ENCODE measurements at places on chromosomes 2 and 18.

DNA sequence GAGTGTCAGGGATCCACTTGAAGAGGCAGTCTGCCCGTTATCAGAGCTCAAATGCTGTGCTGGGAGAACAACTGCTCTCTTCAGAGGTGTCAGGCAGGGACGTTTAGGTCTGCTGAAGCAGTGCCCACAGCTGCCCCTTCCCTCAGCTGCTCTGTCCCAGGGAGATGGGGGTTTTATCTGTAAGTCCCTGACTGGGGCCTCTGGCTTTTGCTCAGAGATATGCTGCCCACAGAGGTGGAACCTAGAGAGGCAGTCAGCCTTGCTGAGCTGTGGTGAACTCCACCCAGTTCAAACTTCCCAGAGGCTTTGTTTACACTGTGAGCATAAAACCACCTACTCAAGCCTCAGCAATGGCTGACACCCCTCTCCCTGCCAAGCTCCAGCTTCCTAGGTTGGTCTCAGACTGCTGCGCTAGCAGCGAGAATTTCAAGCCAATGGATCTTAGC, 38.1 kb downstream of the PLEK start:
- DNase-seq: no peak

DNA sequence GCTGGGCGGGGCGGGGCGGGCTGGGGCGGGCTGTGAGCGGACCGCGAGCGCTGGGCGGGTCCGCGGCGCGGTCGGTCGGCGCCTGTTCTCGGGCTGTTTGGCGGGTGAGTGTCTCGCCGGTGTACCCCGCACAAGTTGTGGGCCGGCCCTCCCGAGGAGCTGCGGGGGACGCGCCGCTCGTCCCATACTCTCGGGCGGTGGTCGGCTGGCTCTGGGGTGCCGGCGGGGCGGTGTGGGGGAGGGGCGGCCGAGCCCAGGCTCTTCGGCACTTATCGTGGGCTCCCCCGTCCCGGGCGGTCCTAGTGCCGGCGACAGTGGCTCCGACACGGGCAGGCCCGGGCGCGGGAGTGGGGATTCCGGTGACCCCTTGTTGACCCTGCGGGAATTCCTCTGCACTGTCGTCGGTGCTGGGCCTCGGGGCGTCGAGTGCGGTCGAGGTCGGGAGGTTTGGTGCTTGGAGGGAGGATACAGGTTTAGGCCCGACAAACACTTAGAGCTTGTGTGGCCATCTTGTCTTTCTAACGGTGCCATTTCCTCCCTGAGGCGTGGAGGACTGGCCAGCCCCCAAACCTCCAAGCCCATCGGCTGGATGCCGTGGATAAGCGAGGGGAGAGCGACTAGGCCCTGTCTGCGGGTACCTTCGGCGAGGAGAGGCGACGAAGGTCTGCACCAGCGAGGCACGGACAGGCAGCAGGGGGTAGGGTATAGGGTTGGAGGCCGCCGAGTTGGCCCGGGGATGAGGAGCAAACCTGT, at the start of gene SEPTIN2:
SEPTIN2 (plus strand) TSS at position 47 of the 753 bp plus-strand sequence. CDS start 8,308 bp downstream, outside the sequence.
- DNase-seq: peak; percentile 66

DNA sequence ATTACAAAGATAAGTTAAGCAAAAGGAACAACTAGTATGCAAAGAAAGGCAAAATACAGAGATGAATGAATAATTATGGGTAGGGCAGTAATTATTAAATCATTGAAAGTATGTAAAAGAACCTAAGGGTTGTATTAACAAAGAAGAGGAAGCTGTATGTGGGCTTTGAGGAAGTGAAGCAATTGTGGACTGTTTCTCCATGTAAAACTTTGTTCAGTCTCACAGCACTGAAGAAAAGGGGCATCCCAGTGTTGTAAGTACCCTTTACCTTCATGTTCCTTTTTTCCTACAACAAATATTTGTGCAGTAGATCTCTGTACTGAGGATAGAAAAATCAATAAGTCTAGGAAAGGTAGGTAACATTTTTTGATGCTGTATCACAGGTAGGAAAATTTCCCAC, 388.7 kb upstream of the NRP2 start:
- no peak for DNase-seq

- DNase-seq: no peak
Measured at GRCh38 chr2:197247083-197247482, 63.5 kb downstream of the ANKRD44 start.

DNA sequence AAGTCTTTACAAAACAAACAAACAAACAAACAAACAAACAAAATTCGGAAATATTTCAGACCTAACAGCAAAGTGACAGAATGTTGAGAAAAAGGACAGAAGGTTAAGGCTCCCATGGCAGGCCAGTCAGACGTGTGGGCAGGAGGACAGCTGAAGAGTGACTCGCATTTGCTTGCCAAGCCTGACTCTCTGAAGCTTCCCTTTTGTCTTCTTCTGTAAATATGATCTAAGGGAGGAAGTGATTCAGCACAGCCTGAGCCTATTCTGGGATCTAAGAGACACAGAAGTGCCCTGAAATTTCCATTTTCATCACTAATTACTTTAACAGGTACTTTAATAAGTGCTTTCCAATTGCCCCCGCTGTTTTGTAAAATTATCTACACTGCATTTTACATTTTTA, 134.0 kb upstream of the LYPD1 start:
- no peak for DNase-seq

DNA sequence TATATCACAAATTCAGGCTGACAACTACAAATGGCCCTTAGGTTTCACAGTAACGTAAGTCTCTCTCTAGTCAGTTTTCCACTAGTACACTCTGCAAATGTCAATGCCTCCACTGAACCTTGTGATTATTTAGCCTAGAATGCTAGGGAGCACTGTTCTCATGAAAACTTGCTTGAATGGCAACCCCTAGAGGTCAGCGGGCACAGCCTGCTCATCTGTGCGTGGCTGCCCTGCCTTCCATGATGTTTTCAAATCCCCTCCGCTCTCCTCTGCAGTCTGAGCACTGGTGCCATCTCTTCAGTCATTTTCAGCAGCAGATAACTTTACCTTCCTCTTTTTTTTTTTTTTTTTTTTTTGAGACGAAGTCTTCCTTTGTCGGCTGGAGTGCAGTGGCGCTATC, 84.1 kb upstream of the GULP1 start:
- DNase-seq: no peak

- DNase-seq: no peak
Measured at GRCh38 chr18:2325308-2325849, 245.9 kb downstream of the METTL4 start.

DNA sequence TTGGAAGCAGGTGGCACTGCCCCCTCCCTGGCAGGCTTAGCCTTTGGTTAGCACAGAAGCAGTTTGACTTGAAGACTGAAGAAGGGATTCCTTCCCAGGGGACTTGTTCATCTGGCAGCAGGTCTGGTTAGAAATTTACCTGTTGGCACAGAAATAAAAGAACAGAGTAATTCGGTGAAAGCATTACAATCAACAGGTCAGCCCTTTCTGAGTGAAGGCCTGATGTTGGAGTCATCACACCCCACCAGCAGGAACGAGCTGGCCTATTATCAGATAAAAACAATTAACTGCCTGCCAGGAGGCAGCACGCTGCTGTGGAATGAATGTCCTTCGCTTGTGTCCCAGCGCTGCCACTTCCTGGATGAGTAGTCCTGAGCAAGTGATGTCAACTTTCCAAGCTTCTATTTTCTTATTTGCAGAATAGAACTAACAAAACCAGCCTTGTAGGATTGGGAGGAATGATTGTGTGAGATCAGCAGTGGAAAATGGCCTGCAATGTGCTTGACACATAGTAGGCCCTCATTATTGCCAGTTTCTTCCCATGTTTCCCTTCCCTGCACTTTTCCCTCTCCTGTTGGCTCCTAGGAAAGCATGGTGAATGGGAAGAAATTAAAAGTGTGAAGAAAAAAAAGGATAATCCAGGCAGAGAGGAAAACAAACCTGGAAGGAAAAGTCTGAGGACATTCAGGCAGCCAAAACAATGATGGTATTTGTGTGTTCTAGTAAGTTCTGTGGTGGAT, 29.0 kb downstream of the LGALSL start:
- DNase-seq: no peak

DNA sequence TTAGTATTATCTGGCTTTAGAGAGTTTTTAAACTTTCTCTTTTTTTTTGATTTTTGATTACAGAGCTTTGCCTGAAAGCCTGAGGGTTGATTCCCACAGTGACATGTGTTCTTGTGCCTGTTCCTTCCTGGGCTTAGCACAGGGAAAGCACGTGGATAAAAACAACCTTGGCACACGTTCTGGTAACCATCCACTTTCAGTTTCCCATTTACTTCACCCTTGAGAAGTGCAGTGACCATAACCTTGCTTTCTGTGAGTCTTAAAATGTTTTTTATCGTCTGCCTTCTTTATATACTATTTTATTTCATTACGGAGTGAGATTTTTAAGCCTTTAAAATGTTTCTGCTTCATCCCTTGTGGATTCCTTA, 11.5 kb downstream of the CD226 start:
- no peak for DNase-seq

DNA sequence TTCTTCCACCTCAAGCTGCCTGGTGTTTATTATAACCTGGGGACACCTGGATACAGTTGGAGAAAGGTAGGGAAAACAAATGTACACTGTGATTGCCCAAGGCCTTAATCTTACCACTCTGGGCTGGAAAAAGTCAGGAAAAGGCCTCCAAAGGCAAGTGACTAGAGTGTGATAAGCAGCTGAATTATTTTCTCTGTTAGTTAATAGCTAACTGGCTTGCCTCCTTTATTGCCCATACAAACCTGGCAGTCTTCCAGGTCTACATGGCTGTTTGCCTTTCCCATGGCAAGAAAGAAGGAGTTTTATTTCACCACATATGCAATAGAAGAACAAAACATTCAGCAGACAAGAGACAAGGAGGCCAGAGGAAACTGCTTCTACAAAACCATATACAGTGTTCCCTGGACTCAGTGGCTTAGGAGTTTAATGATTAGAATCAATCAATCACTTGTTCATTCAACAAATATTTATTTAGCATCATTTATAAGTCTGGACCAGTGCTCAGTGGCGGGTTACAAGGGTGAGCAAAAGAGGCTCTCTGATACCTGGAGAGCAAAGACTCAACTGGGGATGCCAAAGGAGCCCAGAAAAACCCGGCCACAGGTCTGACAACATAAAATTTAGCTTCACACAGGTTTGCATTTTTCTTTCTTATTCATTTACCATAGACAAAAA, 27.5 kb upstream of the SUCLG1 start:
- DNase-seq: no peak

- no peak for DNase-seq
Measured at GRCh38 chr2:26807788-26808460, 22.1 kb downstream of the CENPA start.

DNA sequence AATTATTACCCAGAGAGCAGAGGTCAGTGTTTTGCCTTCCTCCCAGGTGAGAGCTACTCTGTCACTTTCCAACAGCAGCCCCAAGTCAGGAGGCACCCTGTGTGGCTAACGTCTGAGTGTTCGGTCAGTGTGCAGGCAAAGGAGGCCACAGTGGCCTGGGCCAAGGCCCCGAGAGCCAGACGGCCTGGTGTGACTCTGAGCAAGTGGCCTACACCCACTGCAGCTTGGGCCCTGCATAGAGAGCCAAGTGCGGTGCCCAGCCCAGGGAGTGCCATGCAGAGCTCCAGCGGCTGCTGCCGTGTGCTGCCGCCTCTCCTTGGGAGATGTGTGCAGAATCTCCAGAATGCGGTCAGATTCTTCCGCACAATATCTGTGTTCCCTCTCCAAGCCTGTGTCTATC, 70.4 kb downstream of the GNAL start:
- no peak for DNase-seq

GRCh38 chr2:25936889-25937545, 45.3 kb downstream of the KIF3C start:
- no peak for DNase-seq

GRCh38 chr2:124668161-124668560, 643.1 kb downstream of the CNTNAP5 start:
- DNase-seq: no peak

DNA sequence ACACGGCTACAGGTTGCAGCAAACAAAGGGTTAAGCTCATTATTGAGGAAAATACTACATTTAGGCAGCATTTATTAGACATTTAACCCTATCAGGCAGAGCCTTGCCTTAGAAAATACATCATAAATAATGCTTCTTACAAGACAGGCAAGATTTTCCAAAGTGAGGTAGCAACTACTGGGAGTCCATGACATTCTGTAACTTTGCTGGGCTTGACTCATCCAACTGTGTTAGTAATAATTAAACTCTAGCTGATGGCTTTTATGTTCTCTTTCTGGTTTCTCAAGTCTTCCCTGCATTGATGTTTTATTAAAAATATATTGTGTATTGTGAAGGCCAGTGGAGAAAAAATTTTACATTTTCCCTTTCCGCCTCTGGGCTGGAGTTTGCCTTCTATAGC, 291.3 kb downstream of the AFF3 start:
- DNase-seq: no peak

DNA sequence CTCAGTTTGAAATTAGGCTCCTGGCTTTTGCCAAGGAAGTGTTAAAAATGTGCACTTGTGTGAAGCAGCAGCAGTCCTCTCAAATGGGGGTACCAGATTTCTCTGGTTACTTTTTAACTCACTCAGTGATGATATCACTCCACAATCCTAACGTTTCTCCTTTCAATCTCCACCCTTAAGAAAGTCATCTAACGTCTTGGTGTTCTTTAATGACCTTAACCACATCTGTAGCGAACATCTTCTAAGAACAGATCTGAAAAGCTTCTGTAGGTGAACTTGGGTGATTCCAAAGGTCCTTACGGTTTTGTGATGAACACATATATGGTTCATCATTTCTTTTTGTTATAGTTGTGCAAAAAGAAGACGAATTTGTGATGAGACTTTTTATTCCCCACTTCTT, 73.2 kb downstream of the DOCK10 start:
- no peak for DNase-seq

- no peak for DNase-seq
Measured at GRCh38 chr2:231884438-231885140, 41.6 kb downstream of the NPPC start.

DNA sequence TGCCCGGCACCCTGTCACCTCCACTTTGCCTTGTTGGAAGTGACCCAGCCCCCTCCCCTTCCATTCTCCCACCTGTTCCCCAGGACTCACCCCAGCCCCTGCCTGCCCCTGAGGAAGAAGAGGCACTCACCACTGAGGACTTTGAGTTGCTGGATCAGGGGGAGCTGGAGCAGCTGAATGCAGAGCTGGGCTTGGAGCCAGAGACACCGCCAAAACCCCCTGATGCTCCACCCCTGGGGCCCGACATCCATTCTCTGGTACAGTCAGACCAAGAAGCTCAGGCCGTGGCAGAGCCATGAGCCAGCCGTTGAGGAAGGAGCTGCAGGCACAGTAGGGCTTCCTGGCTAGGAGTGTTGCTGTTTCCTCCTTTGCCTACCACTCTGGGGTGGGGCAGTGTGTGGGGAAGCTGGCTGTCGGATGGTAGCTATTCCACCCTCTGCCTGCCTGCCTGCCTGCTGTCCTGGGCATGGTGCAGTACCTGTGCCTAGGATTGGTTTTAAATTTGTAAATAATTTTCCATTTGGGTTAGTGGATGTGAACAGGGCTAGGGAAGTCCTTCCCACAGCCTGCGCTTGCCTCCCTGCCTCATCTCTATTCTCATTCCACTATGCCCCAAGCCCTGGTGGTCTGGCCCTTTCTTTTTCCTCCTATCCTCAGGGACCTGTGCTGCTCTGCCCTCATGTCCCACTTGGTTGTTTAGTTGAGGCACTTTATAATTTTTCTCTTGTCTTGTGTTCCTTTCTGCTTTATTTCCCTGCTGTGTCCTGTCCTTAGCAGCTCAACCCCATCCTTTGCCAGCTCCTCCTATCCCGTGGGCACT, 4.5 kb downstream of the RETREG2 start:
- no peak for DNase-seq
